ENCODE measurements at places on chromosomes 5 and 9.

- no peak for DNase-seq
These were observed 64.6 kb downstream of the ABLIM3 start for GRCh38 chr5:149205625-149206523.

- DNase-seq = no peak
These were observed 438.4 kb downstream of the PLK2 start for GRCh38 chr5:58021466-58021865.

- DNase-seq = no peak
These were observed 100.8 kb downstream of the HOMER1 start for GRCh38 chr5:79413112-79413511.

DNA sequence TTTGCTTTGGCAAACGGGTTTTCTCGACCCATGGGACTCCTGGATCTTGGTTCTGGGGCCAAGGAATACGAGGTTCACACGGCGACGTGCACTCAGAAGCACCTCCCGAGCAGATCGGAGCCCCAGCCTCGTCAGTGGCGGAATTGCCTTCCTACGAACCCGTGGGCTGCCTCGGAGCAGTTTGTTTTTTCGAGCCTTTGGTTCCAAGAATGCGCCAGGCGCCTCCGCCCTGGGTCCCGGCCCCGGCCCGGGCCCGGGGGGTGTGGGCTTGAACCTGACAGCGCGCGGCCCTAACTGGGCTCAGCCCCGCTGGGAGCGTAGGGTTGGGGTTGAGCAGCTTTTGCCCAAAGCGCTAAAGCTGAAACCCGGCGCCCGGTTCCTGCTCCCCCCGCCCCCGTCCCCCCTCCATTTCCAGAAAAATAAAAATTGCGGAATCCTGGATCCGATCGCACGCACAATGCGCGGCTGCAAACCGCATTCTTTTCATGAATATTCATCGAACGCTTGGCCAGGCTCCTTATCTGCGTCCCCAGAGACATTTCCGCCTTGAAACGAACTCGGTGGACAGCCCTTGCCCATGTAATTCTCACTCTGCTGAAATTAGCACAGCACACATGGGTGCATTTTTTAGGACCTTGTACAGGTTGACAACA, 1.0 kb downstream of the BASP1 start:
- DNase-seq = no peak

DNA sequence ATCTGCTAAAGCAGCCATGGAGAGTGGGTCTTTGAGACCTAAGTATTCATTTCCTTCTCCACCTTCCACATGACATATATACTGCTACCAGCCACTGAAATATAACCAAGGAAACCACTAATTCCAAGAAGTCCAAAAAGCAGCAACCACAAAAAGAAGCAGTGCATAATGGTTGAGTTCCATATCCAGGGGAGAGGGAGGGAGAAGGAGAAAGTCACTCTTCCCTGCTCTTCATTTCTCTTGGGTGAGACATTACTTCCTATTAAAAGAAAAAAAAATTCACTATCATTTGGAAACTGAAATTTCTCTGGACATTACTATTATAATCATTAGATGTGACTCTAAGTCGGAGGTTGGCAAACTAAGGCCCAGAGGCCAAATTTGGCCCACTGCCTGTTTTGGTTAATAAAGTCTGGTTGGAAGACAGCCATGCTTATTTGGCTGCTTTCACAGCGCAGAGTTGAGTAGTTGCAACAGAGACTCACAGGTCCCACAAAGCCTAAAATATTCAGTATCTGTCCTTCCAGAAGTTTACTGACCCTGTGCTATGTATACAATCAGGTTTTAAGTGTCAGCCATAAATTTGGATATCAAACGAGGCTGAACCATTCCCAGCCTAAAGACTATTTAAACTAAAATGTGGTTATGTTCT, 168.6 kb downstream of the MPDZ start:
- no peak for DNase-seq

GRCh38 chr9:13898957-13899356, 415.0 kb downstream of the NFIB start:
- no peak for DNase-seq

GRCh38 chr9:127263664-127264063, 910 bp upstream of the GARNL3 start:
- DNase-seq = no peak

DNA sequence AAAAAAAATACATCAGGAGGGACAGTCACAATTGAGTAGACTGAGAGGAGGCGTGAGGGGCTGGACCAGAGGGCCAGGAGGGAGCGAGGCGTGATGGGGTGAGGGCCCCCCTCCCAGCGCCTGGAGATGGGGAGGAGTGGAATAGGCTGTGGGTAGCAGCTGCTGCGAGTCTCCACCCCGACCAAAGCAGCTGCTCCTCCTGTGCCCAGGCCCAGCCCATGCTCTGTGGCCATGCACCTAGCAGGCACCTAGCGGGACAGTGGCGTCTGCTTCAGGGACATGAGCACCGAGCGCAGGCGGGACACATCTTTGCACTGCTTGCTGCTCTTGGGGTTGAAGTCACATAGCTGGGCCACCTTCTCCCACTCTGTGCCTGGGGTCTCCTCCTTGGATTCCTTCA, 4.0 kb downstream of the HIGD2A start:
- no peak for DNase-seq

GRCh38 chr5:83856881-83857280, 136.2 kb upstream of the HAPLN1 start:
- no peak for DNase-seq

- no peak for DNase-seq
These were observed 36.8 kb downstream of the ERGIC1 start for GRCh38 chr5:172870715-172871461.
